ENCODE measurements at places on chromosomes 3 and 15.

GRCh38 chr15:33125894-33126537, 68.5 kb downstream of the FMN1 start:
- no peak for DNase-seq

DNA sequence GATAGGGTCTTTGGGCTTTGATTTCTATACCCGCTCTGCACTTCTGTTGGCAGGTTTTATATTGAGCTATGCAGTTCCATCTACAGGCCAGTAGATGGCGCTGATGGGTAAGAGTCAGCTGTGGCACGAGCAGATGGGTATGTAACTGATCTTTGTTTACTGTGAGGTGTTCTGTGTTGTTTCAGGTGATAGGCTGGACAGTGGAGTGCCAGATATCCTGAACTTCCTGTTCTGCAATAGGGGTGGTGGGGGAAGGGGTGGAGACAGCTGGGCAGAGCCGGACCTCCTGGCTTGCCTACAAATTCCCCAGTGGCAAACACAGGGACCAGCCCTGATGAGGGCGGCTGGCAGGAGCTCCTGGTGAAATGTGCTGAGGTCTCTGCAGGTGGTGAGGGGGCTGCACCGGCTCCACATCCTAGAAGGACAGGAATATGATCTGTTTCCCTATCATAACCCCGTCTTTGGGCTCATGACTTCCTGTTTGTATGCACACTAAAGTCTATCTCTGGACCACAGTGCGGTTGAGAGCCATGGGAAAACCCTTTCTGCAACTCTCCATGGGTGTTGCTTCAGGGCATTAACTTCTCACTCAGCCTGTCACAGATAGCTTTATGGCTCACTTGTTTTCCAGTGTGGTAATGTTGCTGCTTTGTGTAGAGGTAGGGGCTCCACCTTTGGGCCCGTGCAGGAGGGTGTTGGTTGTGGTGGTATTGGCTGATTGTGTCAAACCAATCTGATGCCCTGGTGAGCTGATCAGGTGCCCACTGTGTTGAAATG, 13.4 kb upstream of the FAM98B start:
- peak; percentile 24 for DNase-seq

- no peak for DNase-seq
These were observed 24.4 kb downstream of the NAA50 start for GRCh38 chr3:113721636-113722035.

DNA sequence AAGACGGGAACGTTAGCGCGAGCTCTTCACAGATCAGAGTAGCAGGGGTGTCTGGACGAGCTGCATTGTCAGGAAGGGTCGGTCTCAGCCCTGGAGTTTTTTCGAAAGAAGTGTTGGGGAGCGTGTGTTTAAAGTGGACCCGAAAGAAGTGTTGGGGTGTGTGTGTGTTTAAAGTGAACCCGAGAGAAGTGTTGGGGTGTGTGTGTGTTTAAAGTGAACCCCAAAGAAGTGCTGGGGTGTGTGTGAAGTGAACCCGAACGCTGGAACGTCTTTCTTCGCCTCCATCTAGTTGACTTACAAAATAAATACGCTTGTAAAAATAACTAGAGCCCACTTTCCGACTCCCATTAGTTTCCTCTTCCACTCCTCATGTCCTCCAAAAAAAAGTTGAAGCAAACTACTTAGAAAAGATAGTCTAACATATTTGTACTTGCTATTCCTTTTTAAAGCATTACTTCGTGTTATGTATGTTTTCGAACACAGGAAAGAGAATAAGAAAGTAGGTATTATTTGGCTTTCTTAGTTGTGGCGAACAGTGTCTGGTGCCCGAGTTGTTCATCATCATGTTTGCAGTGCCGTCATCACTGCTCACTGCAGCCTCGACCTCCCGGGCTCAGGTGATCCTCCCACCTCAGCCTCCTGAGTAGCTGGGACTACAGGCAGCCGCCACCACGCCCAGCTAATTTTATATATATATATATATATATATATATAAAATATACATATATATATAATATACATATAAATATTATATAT, 1.0 kb downstream of the LRCH3 start:
- no peak for DNase-seq

- DNase-seq: no peak
These were observed 2.6 kb downstream of the PPP1R2 start for GRCh38 chr3:195540511-195540910.

- peak; percentile 48 for DNase-seq
These were observed 247.8 kb upstream of the ALCAM start for GRCh38 chr3:105118905-105119304.

DNA sequence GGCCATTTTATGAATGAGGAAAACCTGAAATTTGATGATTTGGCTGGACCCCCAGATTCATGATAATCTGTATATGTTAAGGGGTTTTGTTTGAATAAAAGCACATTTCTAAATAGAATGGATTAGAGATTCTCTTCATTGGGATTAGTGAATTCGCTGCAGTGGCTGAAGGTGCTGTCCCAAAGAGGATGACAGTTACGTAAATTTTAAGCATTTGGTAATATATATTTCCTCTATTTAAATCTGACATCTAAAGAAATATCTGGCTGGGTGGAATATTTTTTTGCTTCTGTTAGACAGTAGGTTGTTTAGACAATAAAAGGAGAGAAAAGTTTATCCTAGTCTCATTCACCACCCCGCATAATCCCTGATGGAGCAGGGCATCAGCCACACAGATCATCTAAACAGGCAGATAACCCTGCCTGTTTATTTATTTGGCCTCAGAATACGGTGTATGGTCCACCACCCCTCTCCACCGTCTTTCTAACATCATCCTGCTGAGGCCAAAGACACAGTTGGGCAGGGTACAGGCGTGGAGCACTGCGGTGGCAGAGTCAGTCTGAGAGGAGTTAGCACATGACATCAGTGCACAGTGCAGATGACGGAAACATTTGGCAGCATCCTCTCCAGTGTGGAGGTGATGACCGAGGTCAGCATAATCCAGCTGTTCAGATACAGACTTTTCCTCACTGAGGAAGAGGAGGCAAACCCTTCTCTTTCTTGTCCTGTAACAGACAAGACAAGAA, 20.4 kb upstream of the NFKBIZ start:
- DNase-seq: peak; percentile 60

- DNase-seq: no peak
These were observed 213.7 kb downstream of the LPP start for GRCh38 chr3:188367678-188368077.

- peak; percentile 56 for DNase-seq
These were observed 880 bp downstream of the PPP4R2 start for GRCh38 chr3:72997421-72997961.

DNA sequence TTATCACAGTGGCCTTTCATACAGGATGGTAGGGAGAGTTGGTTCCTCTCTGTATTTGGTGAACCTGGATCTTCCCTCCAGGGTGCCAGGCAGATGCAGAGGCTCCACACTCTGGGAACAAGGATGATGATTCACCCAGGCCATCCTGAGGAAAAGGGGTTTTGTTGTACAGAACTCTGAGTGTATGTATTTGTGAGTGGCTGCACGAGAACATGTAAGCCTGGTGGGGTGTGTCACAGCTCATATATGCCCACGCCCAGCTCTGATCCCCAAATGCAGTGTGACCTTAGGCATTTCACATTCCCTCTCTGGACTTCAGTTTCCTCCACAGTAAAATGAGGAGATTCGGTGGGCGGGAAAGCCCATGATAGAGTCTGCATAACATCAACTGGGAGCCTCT, 11.6 kb upstream of the CILP start:
- no peak for DNase-seq

DNA sequence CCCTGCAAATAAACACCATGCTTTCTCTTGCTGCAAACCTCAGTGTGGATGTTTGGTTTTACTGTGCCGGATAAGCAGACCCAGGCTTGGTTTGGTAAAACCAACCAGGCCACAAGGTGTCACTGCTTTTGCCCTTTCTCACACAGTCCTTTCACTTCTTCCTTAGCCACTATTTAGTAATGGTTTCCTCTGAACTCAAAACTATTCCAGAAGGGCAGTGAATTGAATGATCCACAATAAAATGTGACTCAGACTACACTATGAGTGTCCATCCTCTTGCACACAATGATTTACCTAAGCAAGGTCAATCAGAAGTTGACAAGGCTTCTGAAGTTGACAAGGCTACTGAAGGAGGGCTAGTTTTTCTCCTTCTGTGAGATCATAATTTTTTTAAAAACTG, 552.4 kb upstream of the CCDC54 start:
- peak; percentile 60 for DNase-seq

GRCh38 chr3:55875113-55875512, 388.0 kb upstream of the WNT5A start:
- DNase-seq: no peak

DNA sequence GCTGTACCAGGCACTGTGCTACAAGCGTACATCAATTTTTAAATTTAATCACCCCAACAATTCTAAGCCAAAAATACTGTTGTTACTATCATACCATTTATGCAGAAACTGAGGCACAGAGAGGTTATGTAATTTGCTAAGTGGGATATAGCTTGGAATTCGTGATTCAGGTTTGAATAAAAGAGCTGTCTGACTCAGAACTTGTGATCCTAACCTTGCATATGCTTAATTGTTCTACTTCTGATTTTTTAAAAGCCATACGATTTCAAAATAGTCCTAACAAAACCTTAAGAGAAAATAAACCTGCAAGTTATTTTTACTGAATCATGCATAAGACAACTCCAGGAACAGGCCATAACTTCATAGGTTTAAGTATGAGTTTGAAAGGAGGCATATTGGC, 498.0 kb upstream of the CFAP20DC start:
- DNase-seq: no peak

DNA sequence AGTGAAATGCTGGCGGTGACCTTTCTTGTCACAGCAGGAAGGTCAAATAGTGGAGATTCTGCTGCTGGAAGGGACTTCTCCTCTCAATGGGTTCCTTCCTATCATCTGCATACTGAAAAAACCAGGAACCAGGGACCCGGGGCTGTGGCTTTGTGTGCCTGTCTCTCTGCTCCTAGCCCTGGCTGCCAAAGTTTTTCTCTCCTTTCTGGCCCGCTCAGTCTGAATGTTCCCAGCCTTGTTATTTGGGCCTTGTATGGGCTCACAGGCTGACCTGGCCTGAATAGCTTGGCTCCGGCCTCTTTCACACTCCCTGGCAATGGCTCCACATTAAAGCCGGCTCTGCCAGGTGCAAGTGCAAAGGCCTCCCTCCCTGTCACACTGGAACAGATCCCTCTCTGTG, 94.7 kb downstream of the LRIG1 start:
- DNase-seq: no peak

DNA sequence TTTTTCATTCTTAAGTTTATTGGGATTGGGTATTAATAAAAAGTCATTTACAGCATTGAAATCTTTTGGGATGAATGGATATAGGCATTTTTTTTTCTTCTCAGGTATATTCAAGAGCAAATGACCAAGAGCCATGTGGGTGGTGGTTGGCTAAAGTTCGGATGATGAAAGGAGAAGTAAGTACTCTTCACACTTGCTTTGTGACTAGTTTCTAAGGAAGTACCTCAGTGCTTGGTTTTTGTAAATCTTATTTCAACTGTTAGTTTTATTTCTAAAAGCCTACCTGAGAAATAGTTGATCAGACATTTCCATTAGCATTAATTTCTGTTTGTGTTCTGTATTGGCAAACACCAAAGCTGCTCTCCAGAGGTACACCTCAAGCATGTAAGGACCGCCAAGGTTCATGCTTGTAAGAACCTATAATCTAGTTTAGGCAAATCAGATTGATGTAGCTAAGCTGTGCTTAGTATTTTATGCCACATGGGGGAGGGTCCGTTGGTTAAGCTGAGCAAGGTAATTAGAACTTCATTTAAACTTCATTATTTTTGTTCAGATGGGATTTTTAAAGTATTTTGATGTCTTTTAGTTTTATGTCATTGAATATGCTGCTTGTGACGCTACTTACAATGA, 35.4 kb downstream of the FXR1 start:
- no peak for DNase-seq

GRCh38 chr3:94179059-94179458, 116.2 kb downstream of the NSUN3 start:
- DNase-seq: no peak

- DNase-seq: no peak
These were observed 188.4 kb downstream of the SATB1 start for GRCh38 chr3:18236726-18237125.

Measured in stromal cell of bone marrow (primary cell).